A549 treated with GW870086 at 1 μM for 4 hours (cell line): ENCODE measurements at places on chromosomes 4 and X. TPM values are rescaled to one million over a fixed set of nuclear protein-coding genes. Genes with fewer than 3 reads are reported as not detected.

CFAP299 gene
- not detected in 5 replicates for total RNA-seq

EPHA5 gene
- total RNA-seq = 0.11 to 0.48 TPM (median 0.34 TPM) in 5 replicates

RPL36A gene
- 2,398 to 3,331 TPM (median 2,513 TPM) in 5 replicates for total RNA-seq

EXOSC9 gene
- total RNA-seq = 28.6 to 34.2 TPM (median 29.6 TPM) in 5 replicates
